ENCODE measurements at places on chromosomes 3 and 15.

- DNase-seq, result no peak
These were observed 16.6 kb upstream of the KY start for GRCh38 chr3:134667406-134667805.

- DNase-seq, result no peak
These were observed 133.7 kb upstream of the OSTN start for GRCh38 chr3:191065181-191065805.

DNA sequence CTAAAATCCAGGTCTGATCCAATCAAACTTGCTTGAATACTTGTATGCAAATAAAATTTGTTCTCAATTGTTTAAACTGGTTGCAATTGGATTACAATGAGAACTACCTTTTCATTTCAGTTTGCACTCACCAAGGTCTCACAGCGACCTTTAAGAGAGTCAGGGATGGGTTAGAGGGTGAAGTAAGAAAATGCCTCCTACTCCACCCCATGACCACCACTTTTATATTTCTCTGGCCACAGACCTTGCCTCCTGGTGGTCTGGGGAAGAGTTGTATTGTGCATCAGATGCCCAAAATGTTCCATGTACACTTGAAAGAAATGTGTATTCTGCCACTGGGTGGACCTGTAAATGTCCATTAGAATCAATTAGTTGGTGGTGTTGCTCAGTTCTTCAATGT lies 16.4 kb upstream of the THSD4 start:
- no peak for DNase-seq

DNA sequence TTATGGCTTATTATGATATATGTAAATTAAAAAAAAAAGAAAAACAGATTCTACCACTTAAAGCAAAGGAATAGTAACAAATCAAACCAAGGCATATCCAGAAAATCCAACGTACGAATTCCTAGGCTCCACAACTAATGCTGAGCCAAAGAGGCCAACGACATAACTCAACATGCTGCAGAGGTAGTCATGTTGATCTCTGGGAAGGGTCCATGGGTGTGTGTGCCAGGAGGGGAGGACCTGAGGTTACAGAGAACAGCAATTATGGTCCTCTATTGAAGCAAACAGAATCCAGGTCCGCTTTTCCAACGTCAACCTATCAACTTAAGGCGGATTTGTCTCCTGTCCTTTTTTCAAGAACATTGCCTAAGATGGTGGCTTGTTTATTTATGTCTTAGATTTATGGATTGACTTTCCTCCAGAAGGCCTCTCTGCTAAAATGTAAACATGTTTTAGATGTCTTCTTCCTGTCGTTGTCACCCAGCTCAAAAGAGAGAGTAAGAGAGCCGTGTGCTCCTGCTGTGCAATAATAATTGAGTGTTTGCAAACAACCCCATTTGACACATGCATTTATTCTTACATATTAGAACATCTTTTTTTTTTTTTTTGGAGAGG lies 20.4 kb downstream of the NANOGP8 start:
- DNase-seq, result no peak

DNA sequence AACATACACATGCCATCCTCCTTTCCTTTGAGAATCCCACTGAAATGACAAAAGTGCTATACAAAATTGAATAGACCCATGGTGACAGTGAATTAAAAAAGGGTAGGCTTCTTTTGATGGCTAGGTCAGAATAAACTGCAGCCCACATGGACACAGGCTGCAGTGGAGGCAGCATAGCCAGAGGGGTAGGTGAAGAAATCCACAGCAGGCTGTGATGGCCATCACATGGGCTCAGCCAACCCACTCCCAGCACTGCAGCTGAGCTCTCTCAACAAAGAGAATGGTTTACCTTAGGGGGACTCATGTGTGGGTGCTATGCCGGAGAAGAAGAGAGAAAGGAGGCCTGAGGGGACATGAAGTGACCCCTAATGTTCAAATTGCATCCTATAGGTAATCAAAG lies 331.1 kb downstream of the CHST2 start:
- DNase-seq, result no peak
